Right hindlimb (tissue), 1 donor: ENCODE measurements at places on chromosomes 3 and 15.

- no peak for DNase-seq
Observed at GRCh38 chr15:100802421-100803170, 77.0 kb upstream of the ALDH1A3 start.

DNA sequence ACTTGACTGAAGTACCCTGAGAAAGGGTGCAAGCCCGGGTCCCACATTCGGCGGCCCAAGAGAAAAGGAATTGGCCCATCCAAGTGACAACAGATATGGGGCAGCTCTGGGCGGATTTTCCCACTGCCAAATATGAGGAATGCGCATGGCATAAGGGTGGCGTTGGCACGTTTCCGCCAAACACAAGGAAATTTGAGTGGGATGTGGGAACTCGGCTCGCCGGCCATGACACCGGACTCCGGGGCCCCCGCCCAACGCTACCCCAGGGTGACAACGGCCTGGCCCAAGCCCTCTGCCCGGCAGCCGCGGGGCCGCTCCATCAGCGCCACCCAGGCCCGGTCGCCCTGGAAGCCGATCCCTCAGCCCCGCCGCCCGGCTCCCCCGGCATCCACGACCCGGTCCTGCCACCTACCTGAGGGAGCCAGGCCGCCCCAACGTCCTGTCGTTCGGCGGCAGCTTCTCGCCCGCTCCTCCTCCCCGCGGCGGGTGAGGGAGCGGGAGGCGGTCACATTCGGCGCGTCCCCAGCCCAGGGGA, 449 bp downstream of the RAF1 start:
- DNase-seq, result peak; percentile 67

- no peak for DNase-seq
Observed at GRCh38 chr3:50890688-50891344, 216.1 kb downstream of the DOCK3 start.

DNA sequence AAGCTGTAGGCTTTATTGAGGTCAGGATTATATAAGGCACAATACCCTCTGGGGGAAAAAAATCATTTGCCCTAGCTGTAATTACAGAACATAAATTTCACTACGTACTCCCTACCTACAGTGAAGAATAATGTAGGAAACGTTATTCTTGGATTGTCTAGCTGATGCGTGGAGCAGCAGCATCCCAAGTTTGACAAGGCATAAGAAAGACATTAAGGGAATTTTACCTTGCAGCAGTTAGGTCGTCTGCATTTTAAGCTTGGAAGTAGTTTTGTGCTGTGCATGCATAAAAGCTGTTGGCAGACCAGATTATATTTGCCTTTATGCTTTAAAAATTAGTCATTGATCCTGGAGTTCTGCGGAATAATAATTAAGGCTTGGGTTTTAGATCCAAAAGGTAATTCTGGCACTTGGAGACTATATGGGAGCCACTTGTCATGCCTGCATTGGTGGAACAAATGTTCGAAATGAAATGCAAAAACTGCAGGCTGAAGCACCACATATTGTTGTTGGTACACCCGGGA, 2.2 kb downstream of the EIF4A2 start:
- DNase-seq, result no peak

DNA sequence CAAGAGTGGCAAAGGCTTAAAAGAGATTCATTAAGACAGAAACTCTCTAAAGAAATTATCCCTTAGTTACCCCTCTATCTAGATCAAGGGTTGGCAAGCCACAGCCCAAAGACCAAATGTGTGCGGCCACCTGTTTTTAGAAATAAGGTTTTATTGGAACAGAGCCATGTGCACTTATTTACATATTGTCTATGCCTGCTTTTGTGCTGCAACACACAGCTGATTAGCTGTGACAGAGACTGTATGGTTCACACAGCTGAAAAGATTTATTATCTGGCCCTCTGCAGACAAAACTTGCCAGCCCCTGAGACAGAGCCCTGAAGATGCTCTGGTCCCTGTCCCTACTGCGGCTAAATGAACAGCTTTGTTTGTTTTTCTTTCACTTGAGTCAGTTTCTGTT, 88.1 kb downstream of the ADAMTS9 start:
- no peak for DNase-seq

GRCh38 chr3:152402695-152403451, 134.1 kb downstream of the MBNL1 start:
- no peak for DNase-seq

DNA sequence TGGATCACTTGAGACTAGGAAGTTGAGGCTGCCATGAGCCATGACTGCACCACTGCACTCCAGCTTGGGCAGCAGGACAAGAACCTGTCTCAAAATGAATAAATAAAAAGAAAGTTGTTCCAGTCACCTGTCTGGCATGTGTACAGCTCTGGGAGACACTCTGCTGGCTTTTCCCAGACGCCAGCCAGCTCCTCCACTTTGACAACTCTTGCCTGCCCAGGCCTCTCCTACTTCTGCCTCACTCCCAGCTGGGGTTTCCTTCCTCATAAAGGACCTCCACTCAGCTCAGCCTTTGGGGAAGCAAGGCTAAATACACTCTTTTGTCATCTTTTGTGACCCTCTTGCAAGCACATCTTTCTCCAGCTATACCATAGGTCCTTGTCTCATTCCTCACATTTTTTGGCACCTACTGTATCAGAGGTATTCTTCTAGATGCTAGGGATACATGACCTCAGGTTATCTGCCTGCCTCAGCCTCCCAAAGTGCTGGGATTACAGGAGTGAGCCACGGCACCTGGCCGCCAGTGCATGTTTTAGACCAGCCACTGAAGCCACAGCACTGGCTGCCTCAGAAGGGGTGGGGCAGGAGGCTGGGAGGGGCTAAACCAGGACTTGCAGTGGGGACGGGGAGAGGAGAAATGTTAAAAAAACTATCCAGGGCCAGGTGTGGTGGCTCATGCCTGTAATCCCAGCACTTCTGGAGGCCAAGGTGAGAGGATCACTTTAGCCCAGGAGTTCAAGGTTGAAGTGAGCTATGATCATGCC, 10.0 kb upstream of the ELP6 start:
- DNase-seq, result no peak

- DNase-seq, result no peak
Observed at GRCh38 chr3:17136136-17136721, 251.5 kb downstream of the PLCL2 start.

GRCh38 chr3:129942296-129942695, 32.2 kb upstream of the TRH start:
- DNase-seq, result peak; percentile 79

DNA sequence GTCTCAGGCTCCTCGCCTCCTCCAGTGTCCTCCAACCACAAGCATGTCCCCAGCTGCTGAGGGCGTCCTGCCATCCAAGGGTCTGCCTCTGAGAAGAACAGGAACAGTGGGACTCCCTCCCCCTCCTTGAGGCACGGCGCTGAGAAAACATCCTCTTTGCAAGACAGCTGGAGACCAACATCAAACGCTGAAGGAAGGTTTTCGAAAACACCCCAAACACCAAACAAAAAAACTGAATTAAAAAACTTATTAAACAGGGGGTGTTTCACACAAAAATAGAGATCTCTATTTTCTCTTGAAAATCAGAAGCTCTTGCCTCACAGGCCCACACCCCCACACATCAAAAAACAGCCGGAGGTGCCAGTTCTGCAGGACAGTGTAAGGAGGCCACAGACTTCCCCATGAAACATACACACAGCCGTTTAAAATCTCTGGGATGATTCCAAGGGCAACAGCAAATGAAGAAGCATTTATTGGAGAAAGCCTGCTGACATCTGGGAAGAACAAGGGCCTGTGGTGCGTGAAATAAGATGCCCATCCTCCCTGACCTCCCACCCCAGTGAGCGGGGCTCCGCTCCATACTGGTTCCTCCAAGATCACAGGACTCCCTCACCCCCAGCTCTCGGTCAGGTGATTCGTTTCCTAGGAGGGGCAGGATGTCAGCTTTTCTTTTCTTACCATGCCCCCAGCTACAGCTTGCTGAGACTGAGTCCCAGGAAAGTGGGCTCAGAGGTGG, 71.3 kb downstream of the NUP210 start:
- peak; percentile 36 for DNase-seq

DNA sequence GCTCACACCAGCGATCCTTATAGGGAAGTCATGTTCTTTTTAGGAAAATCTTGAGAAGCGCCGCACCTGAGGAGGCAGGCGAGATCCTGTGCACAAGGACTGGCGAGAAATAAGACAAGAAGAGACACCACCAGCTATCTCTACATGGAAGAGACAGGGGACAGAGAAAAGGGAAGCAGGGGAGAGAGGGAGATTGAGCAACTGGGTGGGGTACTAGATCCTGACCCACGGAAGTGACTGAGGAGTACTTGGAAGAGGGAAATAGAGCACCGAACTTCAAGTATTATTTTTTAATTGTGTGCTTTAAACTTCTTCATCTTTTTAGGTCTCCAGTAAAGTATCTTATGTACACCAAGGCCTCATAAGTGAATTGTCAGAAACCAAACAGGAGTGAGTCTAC, 742.0 kb upstream of the LMCD1 start:
- no peak for DNase-seq

GRCh38 chr3:153602801-153603200, 440.8 kb downstream of the RAP2B start:
- no peak for DNase-seq

DNA sequence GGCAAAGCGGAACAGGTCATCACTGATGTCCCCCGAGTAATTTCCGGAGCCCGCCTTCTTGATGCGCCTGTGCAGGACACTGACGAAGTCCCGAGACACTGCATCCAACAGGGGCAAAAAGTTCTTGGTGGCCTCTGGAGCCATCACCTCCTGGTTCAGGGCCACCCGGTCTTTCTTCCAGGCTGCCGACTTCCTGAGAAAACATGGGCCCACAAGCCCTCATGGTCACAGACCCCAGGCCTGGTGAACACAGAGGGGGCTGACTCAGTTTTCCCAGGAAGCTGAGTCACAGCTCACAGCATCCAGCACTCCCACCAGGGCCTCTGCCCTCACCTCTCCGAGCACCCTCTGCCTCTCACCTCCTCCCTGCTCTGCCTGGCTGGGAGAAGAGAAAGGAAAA, 22.4 kb downstream of the CYP11A1 start:
- no peak for DNase-seq

- DNase-seq, result no peak
Observed at GRCh38 chr3:135149707-135150681, 354.9 kb downstream of the EPHB1 start.

GRCh38 chr15:89652666-89653065, 2.6 kb downstream of the KIF7 start:
- no peak for DNase-seq

- DNase-seq, result no peak
Observed at GRCh38 chr3:151445273-151446001, 15.4 kb downstream of the IGSF10 start.

DNA sequence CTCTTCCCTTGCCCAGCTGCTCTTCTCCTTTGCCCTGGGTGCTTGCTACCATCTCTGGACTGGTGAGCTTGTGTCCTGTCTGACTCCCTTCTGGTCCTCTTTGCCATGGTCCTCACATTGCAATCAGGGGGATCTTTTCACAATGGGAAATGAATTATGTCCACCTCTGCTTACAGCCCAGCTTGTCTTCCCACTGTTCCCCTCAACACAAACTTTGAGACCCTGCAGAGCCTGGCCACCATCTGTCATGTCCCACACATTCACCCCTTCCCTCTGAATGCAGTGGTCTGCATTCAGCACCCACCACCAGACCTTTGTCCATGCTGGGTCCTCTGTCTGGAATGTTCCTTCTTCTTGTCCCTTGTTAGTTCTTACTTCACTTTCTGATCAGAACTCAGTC, 100.5 kb downstream of the ABHD5 start:
- DNase-seq, result no peak

GRCh38 chr3:185489462-185489861, 9.4 kb downstream of the TMEM41A start:
- DNase-seq, result no peak

DNA sequence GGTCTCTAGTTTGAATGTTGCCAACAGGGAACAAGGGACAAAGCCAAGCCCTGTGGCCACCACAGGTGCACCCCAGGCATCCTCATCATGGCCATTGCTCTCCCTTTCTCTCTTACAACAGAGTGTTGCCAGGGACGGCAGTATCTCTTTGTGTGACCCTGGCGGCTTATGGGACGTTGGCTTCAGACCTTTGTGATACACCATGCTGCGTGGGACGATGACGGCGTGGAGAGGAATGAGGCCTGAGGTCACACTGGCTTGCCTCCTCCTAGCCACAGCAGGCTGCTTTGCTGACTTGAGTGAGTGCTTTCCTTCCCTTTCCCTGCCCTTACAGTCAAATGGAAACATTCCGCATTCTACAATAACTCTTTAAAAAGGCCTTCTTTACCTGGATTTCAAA, 38.2 kb downstream of the BOC start:
- DNase-seq, result no peak

- no peak for DNase-seq
Observed at GRCh38 chr3:195226445-195226844, 44.5 kb downstream of the XXYLT1 start.

GRCh38 chr3:42980209-42980608, 1.1 kb downstream of the GASK1A start:
- no peak for DNase-seq

- DNase-seq, result no peak
Observed at GRCh38 chr15:68487087-68487843, 55.3 kb upstream of the ITGA11 start.

DNA sequence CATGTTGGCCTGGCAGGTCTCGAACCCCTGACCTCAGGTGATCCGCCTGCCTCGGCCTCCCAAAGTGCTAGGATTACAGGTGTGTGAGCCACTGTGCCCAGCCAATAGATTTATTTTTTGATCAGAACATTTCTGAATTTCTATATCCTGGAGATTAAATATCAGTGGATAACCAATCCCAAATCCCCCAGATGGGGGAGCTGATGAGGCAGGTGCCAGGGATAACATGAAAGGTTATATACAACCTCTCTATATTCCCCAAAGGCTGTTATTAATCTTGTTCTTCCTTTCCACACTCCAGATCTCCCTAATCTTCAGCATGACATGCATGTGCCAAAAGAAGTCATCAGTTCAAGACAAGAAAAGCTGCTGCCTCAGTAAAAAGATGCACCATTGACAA, 112.3 kb downstream of the WDR76 start:
- DNase-seq, result no peak

- no peak for DNase-seq
Observed at GRCh38 chr3:95939235-95939809, 875.1 kb upstream of the EPHA6 start.

- DNase-seq, result no peak
Observed at GRCh38 chr3:5339967-5340535, 152.5 kb downstream of the EDEM1 start.

- DNase-seq, result no peak
Observed at GRCh38 chr15:51310064-51310463, 28.3 kb downstream of the CYP19A1 start.

DNA sequence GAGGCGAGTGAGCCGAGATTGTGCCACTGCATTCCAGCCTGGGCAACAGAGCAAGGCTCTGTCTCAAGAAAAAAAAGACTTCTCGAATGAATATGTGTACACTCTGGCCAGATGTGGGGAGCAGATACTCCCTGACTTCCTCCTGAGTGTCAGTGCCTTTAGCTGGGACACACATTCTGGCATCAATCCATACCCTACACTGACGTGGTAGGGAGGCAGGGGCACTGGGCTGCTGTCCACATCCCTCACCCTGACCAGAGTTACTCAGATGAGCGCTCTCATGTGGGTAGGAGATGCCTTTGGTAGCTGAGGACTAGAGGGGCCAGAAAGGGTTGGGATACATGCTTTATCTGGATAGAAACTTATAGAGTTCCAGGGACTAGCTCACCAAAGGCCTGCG, 15.6 kb downstream of the LIMD1 start:
- no peak for DNase-seq

GRCh38 chr3:190357468-190357867, 30.5 kb upstream of the CLDN16 start:
- DNase-seq, result no peak

- peak; percentile 76 for DNase-seq
Observed at GRCh38 chr3:45553469-45553974, 41.0 kb upstream of the LIMD1 start.
